ENCODE measurements at places on chromosomes 7 and 10.

DNA sequence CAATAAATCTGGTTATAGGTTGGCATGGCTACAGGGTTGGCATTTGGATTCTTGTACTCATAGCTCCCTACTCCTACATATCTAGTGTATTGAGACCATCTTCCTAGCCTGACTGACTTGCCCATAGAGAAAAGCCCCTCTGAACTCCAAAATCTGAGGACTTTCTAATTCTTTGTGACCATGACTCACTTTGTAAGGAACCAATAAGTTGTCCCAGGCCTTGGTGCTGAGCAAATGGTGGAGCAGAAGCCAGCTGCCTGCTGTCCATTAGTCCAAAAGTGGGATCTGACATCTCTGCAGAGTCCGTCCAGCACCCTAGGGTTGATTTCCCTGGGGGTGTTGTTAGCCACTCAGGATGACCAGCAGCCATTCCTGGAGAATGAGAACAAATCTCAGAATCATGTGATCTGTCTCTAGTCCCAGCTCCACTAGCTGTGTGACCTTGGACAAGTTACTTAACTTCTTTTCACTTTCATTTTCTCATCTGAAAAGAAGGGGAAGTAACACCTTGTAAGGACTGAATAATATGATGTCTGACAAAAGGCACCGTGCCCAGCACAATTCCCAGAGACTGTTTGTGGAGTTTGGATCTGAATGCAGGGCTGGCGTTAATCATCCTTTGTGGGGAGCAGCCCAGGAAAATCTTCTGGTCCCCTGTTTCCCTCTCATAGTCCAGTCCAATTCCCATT lies 44.1 kb downstream of the MTURN start:
- DNase-seq = no peak

DNA sequence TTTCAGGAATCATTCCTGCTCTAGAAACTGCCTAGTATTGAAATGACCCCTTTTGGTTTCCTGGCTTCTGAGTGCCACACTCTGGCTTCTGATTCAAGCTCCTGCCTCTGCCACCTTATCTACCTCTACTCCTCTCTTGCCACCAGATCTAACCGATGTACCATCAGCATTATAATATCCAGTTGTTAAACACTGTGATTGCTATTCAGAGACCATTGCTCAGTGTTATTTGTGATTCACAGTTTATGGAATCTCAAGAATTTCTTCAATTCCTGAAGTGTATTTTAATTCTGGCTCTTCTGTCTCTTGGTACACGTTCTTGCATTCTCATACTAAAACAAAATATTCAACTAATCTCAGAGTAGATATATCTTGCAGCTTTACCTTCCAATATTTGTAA lies 88.7 kb downstream of the DYNC1I1 start:
- no peak for DNase-seq

GRCh38 chr7:114741911-114742310 lies 180.0 kb upstream of the MDFIC start:
- DNase-seq = no peak

DNA sequence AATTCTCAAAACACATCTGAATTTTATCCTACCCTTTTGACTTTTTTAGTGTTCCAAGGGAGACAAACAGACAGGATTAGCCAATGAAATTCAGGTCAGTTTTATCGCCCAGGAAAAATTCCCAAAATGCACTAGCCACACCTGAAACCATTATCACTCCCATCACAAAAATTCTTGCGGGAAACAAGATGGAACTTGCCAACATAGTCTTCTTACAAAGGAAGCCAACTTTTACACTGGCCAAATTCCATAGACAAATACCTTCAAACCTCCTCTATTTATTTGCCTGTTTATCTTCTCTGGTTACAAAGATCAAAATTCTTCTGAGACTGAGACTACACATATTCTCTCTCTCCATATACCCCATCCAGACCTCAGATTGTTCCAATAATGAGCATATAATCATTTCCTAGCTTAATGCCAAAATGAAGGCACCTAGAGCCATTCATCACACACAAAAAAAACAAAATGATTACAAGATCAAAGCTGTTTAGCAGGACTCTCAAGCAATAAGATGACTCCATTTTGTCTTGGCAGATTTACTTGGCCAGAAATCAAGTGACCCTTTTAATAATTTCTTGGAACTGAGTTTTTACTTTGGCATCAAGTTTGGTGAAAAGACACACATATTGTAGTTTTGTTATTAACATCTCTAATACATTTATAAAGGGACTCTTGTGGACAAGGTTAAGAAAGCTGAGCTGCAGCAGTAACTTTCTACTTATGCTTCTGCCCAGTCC lies 30.2 kb downstream of the MET start:
- no peak for DNase-seq

DNA sequence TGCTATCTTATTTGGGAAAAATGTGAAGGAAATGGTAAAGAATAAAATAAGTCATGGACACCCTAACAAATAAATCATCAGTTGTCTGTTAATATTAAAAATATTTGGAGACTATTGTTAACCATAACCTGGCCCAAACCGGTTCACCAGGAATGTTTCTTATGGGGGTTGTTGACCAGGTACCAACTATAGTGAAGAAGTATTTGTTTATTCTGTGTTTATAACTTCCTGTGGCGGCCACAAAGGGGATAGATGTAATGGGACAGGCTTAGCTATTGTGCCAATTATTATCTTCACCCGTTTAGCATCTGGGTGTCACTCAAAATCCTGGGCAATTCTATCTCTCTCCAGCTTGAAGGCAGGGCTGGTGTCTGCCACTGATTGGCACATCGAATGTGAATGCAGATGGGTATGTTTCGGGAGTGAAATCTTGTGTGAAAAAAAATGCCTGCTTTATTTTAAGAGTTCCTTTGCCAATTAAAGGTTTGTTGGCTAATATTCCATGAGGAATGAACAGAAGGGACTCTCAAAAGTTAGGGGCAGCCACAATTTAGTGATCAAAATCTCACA lies 500.9 kb downstream of the ARL4A start:
- DNase-seq = no peak

- DNase-seq = no peak
These were observed 116.2 kb downstream of the SND1 start for GRCh38 chr7:127768241-127768640.

DNA sequence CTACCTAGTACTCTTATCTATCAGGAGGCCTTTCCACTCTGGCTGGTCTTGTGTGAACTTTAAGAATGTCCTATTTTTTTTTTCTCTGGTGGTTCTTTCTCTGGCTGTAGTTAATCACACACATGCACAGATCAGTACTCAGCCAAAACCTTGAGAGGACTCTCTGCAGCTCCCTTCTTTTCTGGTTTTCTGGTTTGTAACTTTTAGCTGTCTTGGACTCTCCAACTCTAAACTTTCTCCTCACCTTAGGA lies 54.9 kb upstream of the HELLS start:
- no peak for DNase-seq

DNA sequence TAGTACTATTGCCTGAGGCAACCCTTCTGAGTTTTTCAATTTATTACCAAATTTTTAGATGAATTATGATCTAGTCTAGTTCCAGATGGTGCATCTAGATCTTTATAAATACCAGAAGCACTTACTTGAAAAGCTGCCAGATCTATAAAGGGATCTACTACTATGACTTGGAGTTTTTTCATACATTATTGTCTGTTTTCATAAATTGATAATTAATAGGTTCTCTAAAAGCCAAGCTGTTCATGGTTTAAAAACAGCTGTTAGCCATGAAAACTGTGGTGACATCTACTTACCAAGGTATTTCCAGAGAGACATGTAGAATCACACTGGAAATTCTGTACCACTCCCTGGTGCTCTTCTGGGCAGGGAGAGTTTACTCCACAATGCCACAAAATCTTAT lies 786.5 kb upstream of the C7orf33 start:
- no peak for DNase-seq

- no peak for DNase-seq
These were observed 47.5 kb downstream of the CAMK2B start for GRCh38 chr7:44277851-44278250.

DNA sequence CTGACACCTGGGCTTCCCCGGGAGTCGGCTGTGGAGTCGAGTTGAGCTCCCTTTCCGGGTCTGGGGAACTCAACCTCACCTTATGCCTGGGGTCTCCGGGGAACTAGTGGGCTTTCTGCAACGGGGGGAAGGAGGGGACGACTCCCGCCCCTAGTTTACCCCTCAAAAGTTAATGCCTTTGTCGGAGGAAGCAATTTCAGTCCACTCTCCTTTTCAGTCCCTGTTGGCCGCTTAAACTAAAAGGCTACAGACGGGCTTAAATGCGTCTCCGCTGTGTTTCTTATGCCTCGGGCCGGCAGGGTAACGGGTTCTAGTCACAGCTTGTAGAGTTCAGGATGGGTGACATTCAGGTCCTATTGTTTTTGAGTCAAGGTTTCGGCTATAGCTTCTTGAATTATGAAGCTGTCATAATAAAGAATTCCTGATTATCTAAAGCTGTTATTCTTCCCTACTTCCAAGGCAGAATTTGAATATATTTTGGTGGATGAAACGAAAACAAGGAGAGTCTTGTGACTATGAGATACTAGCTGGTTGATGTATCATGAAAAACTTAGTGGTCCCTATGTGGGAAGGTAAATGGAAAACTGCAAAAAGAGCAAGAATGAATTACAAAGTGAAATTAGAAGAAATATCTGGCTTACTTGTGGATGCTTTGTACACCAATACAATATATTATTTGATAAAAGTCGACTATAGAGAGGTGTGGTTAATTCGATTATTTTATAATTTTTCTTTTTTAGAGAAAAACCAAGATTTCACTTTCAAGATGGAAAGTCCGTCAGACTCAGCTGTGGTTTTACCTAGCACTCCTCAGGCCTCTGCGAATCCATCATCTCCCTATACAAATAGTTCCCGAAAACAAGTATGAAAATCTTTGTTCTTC lies 495 bp downstream of the SFR1 start:
- DNase-seq = no peak

Data from Caco-2 (cell line).